Activated naive CD4-positive, alpha-beta T cell (primary cell): ENCODE measurements at places on chromosomes 2 and 18.

- DNase-seq = no peak
These were observed 505.4 kb downstream of the PLCL1 start for GRCh38 chr2:198309673-198310280.

GRCh38 chr18:54717673-54718407 lies 110.4 kb upstream of the RAB27B start:
- no peak for DNase-seq

- DNase-seq = no peak
These were observed 295.2 kb downstream of the NDUFA10 start for GRCh38 chr2:239729681-239730566.

- no peak for DNase-seq
These were observed 181.7 kb upstream of the ETAA1 start for GRCh38 chr2:67215214-67216055.

- no peak for DNase-seq
These were observed 332.5 kb downstream of the PID1 start for GRCh38 chr2:228938629-228939028.

GRCh38 chr18:41484069-41484468 lies 471.0 kb upstream of the PIK3C3 start:
- no peak for DNase-seq

DNA sequence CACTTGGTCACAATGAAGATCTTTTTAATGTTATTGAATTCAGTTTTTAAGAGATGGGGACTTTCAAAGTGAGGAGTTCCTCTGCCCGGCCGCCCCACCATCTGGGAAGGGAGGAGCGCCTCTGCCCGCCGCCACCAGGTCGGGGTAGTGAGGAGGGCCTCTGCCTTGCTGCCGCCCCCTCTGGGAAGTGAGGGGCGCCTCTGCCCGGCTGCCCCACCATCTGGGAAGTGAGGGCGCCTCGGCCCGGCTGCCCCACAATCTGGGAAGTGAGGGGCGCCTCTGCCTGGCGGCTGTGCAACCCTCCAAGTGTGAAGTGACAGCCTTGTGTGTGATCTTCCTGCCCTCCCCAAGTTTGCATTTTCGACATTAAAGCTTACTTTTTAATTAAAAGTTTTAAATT lies 899.3 kb downstream of the TRIB2 start:
- DNase-seq = no peak
